NCI-H2171 (cell line): ENCODE measurements at places on chromosomes 1 and 21.

- DNase-seq: no peak
Measured at GRCh38 chr21:17231124-17231523, 281.7 kb upstream of the CXADR start.

DNA sequence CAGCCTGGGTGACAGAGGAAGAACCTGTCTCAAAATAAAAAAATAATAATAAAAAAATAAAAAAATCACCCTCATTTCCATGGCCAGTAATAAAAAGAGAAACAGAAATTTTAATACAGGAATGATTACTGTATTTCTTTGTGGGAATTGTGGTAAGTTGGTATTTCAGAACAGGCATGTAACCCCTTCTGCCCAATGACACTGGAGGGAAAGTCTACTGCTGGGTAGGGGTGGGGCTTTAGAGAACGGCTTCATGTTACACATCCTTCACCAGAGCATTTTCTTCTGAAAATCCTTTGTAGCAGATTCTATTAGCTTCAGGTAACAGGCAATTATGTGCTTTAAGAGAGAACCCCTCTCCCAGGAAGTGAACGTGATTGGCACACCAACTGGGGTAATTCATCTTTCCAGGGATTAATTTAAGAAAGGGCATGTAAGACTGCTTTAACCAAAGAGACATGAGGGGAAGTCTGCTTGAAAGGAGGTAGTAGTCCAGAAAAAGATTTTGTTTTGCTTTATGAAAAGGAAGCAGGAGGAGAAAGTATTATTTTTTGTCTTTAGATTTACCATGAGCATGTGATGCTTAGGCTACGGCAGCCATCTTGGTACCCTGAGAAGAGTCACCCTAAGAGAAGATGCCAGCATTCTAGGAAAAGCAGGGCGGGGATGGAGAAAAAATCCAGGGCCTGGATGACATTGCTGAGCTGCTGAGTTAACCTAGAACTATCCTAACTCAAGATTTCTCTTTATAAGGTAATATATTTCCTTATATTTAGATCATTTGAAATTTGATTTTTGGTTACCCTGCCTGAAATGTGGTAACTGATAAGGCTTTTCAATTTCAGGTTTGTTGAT is 57.7 kb upstream of the DPT start:
- DNase-seq: no peak

- DNase-seq: no peak
Measured at GRCh38 chr1:230717251-230717650, 3.3 kb upstream of the AGT start.

GRCh38 chr21:38487901-38488639 is 10.2 kb downstream of the ERG start:
- no peak for DNase-seq

DNA sequence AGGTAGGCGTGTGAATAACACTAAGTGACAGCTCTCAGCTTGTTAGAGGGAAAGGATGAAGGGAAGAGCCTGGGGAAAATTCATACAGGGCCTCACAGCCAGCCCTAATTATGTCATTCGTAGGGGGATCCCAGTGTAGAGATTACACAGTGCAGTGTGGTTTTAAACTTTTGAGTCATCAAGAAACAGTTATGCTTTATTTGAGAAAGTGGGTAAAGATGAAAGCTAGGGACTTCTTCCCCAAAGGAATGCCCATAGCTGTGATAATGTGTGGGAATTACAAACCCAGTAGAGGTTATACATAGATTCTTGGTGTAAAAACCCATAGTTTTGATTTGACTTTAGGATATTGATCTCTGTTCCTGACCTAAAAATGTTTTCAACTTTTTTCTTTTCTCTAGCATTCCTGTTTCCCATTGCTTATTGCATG is 1.9 kb downstream of the TTF2 start:
- no peak for DNase-seq

DNA sequence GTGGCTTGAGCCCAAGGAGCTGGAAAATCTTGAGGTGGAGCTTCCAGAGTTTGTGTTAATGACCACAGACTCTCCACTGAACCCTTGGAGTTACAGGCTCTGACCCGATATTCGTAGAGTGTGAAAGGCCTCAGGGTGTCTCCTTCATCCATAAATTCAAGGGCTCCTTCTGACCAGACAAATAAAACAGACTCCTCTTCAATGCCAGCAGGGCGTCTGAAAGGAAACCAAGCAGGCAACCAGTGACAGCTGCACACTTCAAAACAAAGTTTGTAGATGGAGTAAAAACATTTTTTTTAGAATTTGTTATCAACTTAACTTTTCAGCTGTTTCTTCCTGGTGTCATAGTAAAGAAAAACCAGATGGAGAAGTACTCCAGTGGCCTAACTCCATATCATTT is 161.1 kb downstream of the KCTD3 start:
- DNase-seq: no peak

DNA sequence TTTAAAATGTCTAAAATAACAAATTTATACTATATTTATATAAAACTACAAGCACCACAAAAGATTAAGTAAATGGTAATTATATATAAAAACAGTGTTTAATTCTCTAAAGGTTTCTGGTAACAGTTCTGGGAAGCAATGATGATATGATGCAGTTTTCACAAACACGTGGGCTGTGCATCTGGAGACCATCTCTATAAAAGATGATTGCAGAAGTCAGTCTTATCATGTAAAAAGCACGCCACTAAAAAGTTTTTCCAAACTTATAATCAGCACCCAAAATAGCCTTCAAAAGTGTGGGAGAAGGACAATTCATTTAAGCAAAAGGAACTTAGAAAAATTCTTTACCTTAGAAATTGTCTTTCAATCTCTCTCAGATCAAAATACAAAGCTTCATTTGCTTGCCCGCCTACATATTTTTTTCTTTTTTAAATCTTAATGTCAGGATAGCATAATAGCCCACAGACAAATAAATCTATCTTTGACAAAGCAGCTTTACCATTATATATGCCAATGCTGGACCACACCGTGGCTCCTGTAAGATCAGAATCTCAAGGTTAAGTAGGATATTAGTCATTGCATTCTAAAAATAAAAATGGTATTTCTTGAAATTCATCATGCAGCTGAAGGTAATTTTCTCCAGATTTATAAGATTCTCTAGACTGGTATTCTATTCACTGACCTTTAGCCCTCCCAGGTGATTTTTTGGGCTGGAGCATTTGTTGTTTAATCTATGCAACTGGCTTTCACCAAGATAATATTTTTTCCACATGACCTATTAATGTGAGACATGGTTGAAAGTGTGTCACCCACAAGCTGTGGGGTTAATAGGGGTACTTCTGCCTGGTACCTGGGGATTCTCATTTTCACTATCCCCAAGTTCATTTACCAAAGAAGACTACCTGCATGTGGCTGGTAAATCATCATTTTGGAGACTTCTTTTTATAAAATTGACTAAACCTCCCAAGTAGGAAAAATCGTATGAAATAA is 189.6 kb upstream of the ST6GALNAC5 start:
- no peak for DNase-seq

- no peak for DNase-seq
Measured at GRCh38 chr21:45873418-45873817, 108.2 kb upstream of the COL6A1 start.

DNA sequence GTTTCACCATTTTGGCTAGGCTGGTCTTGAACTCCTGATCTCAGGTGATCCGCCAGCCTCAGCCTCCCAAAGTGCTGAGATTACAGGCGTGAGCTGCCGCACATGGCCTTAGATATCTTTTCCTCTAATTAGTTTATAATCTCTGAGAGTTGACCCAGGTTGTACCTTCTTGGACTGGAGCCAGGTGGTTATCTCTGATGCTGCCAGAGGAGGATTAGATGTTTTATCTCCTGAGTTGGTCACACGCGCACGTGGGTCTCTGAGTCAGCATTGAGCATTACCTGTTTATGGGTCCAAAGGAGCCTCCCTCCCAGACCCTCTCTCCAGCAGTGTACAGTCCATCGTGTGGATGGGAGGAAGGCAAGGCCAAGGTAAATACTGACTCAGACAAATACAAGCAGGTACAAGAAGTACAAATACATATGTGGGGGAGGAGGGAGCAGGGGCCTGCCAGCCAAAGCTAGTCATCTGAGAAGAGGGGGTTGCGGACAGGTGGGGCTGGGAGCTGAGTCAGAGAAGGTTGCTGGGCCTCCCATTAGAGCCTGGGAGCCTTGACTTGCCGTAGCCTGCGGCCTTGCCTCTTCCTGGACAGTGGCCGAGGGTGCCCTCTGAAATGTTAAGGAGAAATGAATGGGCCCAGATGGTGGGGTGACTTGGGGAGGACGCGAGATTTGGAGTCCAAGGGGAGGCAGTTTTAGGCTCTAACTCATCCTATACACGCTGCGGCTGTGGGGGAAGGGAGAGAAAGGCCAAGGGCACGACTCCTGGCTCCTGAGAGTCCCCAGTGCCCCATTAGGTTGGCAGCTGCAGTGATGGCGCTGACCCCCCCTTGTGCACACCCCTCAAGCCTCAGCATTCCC is 13.1 kb downstream of the IL6R start:
- DNase-seq: no peak

DNA sequence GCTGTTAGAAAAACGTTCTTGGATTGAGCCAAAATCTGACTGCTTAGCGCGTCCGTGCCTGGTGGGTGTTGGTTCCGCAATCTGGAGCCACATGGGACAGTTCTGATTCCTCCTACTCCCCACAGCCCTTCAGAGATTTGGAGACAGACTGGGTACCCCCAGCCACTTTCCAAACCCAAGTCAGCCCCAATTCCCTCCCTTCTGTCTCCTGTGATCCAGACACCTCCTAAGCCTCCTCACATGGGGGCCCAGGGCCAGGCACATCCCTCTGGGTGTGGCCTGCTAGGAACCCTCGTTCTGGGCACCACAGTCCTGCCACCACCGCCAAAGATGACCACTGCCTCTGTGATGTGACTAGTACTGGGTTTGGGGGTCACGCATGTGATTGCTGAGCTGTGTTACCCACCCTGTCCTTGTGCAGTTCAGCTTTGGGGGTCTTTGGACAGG is 4.8 kb downstream of the PLA2G5 start:
- DNase-seq: no peak

- DNase-seq: no peak
Measured at GRCh38 chr1:159142391-159142663, 29.1 kb upstream of the CADM3 start.

- peak; percentile 90 for DNase-seq
Measured at GRCh38 chr21:43789276-43790009, at the start of gene RRP1. TSS of gene RRP1 (plus strand) at chr21:43789577. CDS start at chr21:43789630, 53 bp downstream.

DNA sequence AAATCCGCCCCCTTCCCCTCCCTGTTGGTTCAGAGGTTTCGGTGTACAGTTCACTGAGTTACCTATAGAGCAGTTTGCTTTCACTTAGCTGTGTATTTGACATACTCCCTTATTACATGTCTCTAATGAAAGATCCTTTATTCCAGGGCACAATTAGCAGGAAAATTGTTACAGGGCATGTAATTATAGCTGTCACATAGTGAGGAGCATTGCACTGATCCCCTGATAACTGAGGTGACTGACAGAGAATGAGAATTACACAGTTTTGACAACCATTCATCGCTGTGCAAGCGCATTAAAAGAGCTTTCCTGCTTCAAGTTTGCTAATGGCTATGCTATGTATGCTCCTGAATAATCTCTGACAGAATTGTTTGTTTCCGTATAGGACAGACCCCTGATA is 26.9 kb downstream of the DAP3 start:
- DNase-seq: no peak

- no peak for DNase-seq
Measured at GRCh38 chr1:10161541-10162290, 48.7 kb upstream of the KIF1B start.

GRCh38 chr1:119467219-119467618 is 39.8 kb upstream of the HSD3B1 start:
- no peak for DNase-seq

GRCh38 chr1:224168859-224169380 is 14.1 kb upstream of the DEGS1 start:
- no peak for DNase-seq
